ENCODE measurements at places on chromosomes 16 and 17.

- DNase-seq: no peak
Observed at GRCh38 chr17:82348866-82349265, 10.2 kb upstream of the TEX19 start.

- DNase-seq: no peak
Observed at GRCh38 chr17:27398691-27399090, 57.6 kb upstream of the KSR1 start.

DNA sequence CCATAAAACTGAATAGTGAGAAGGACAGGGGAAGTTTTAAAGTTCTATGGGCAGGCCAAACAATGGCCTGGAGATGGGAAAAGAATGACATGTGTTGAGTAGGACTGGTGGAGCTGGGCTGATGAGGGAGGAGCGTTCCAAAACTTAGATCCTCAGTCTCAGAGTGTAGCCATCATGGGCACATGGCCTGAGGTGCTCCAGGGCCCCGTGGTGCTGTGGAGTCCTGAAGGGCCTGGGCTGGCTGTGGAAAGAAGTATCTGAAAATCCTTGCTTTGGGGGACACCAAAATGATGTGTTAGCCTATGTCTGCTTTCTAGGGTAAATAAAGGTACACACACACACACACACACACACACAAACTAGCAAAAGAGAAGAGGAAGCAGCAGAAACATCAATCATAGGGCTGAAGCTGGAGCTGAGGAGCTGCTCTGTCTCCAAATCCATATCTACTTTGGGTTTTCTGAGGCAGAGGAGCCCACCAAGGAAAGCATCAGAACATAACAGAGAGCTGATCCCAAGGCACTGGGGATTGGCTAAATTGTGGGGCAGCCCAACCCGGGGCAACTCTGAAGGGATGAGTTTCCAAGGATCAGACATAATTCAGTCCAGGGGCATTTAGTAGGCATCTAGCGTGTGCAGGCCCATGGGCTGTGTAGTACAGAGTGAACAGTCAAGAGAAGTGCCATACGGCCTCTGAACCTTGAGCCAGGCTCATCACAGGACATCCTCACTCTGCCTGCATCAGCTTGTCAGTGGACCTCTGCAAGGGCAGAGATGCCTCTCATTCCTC is 85.2 kb downstream of the C16orf78 start:
- DNase-seq: no peak

- DNase-seq: no peak
Observed at GRCh38 chr16:3095869-3096268, 3.2 kb downstream of the ZSCAN10 start.

- peak; percentile 54 for DNase-seq
Observed at GRCh38 chr17:2929881-2930533, 133.4 kb downstream of the OR1D5 start.

DNA sequence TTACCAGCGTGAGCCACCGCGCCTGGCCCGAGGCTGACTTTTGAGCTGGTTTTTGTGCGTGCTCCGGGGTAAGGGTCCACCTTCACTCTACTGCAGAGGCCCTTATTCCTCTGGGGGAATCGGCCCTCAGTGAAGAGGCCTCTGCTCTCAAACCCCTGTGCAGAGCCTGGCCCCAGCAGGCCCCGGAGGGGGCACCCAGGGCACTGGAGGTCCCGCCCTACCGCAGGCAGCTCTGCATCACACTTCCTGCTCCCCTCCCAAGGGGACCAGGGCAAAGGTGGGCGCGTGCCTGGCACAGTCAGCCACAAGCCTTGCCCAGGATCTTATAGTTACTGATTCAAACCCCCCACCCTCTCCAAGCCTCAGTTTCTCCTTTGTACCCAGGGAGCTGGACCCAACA is 3.6 kb upstream of the UBE2I start:
- no peak for DNase-seq

DNA sequence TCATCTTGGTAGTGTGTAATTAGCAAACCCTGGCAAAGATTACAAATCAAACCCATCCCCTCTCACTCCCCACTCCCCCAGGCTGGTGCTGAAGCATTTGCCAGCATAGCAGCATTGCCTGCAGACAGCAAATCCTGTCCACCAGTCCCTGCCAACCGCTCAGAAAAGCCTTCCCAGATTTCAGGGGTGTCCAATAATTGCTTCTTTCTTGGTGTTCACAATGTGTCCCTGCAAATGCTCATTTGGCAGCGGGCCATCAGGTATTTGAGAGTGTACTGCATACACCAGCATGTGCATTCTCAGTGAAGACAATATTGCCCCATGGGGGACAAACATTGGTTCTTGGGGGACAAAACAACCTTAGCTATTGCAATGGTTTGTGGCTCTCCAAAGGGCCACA is 28.2 kb downstream of the ORC6 start:
- no peak for DNase-seq

- DNase-seq: no peak
Observed at GRCh38 chr17:52227926-52228325, 69.4 kb upstream of the CA10 start.

- DNase-seq: no peak
Observed at GRCh38 chr16:609316-609715, 19.4 kb downstream of the RAB40C start.

GRCh38 chr17:82788206-82789001 is 36.5 kb downstream of the TBCD start:
- DNase-seq: no peak

- no peak for DNase-seq
Observed at GRCh38 chr16:1613728-1614455, 1.7 kb downstream of the CRAMP1 start.

DNA sequence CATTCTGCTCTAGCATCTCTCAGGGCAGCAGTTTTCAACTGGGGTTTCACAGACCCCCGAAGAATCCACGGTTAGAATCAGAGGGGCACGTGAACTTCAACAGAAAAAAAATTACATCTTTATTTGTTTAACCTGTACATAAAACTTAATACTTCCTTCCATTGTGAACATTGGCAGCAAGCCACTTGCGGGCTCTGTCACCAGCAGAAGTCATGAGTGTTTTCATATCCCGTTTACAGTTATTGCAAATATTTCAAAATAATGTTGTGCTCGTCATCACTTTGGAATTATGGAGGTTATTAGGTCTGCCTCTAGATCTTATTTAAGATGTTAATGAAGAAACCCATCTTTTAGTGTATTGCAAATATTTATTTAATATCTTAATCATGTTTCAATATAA is 109.8 kb downstream of the SDR42E1 start:
- DNase-seq: no peak

DNA sequence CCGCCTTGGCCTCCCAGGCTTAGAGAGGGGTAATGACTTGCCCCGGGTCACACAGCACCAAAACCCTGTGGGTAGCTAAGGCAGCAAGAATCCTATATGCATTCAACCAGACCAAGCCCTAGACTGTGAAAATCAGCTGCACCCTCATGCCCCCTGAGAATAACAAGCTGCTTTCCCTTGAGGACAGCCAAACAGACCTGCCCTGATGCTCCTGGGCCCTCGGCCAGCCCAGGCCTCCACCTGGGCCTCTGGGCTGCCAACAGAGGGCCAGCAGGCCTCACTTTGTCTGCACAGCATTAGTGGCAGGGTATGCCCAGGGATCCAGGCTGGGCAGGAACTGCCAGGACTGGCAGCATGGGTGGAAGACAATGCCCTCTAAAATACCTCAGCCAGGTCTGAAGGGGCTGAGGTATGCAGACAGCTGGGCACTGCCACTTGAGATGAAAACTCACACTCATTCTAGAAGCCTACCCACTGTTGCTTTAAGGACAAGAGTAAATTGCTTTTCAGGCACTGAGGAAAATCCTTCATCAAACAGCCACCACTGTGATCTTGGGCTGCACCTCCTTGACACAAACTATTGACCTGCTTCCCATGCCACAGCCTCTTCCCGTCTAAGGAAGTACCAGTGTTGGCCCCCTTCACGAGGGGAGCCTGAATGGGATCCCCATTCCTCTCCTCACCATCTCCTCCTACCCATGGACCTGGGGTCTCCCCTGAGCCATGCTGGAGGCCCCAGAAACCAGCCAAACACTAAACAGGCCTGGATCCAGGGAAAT is 8.8 kb downstream of the ST3GAL2 start:
- no peak for DNase-seq

DNA sequence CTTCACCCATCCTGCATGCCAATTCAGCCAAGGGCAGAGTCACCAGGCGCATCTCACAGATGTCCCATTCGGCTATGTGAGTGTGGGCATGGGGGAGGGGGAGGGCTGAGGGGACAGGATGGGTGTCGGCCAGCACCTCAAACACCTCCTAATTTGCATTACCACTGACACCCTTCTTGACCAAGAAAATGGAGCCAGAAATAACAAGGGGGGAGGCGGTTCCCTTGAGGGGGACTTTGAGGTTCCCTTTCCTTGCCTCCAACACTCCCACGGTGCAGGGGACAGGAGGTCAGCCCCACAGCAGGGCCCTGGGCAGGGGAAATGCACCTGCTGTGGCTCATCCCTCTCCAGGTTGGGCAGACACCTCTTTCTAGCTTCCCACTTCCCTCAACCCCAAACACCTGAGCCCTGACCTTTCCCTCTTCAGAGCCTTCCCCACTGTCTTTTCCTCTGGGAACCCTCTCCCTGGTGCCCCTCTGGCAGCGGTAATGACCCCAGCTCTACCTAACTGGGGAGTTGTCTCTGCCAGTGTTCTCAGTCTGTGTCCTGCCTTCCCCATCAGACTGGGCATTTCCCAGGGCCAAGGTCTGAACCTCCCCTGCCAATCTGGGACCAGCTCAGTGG is 18.2 kb upstream of the TBX21 start:
- no peak for DNase-seq

DNA sequence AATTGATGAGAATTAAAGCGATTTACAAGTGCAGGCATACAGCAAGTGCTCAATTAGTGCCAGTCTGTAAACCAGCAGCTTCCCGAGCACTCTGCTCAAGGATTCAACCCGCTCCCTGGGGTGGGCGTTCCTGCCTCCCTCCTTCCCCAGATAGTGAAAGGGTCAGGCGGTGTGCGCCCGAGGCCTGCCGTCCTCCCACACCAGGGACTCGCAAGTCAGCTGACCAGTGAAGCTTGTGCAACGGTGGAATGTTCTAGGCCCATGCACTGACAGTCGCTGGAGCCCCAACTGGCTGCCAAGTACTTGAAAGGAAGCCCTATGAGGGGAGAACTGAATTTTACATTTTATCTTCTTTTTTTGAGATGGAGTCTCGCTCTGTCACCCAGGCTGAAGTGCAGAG is 53.5 kb upstream of the PABPN1L start:
- DNase-seq: no peak

DNA sequence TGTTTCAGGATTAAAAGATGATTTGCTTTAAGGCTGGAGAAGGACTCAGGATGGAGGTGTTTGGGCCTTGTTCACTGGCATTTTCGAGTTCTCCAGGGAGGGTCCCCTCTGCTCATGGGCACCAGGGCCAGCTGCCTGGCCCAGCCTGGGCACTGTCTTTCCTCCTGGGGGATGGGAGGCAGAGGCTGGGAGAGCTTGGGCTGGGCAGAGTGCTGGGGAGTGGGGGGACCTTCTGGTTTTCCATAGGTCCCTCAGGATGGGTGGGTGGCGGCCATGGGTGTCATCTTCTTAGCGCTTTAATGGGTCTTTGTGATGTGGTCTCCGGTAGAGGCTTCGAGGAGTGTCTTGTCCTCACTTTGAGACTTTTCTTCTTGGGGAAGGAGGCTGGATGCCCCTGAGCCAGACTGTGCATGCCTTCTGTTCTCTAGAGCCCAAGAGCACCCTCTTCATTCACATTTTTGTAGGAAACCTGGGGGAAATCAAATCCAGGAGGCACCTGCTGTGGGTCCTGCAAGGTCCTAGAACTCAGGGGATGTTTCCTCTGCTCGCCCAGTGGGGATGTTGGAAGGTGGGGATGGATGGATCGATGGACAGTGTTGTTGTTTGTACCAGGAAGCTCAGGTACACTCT is 5.7 kb downstream of the NKD1 start:
- DNase-seq: no peak

- no peak for DNase-seq
Observed at GRCh38 chr16:54459509-54460262, 173.1 kb upstream of the IRX3 start.

DNA sequence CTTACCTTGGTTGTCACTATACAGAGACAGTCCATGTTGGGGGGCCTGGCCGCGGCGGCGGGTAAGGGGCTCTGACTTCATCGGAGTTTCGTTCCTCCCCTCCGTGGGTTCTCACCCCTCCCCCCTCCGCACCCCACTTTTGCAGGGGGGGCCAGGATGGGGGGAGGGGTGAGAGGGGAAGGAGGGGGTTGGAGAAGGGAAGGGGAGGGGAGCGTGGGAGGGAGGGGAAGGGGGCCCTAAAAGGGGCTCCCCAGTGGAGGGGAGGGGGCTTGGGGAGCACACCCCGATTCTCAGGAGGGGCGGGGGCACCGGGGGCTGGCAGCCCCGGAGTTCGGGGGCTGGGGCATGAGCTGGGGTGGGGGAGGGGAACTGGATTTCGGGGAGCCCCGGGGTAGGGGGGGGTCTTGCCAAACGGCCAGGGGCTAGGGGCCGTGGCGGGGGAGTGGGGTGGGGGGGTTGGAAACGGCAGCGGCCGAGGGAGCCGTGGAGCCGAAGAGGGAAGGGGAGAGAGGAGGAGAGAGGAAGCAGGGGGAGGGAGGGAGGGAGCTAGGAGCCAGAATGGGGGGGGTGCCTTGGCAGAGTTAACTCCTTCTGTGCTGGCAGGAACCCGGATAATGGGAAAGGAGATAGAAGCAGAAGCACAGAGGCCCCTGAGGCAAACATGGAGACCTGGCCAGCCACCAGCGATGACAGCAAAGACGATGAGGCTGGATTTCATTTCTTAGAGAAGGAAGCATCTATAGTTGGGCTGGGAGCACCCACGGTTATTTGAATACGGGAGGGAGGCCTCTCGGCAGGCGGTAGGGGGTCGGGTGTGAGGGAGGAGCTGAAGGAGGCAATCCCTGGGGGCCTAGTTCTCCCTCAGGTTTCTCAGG is 2.3 kb downstream of the DLG4 start:
- peak; percentile 39 for DNase-seq

GRCh38 chr17:41301916-41302901 is at the start of gene KRTAP29-1:
Gene KRTAP29-1 (minus strand): TSS chr17:41302851. CDS start chr17:41302851, 0 bp downstream.
- DNase-seq: no peak

GRCh38 chr17:19904412-19904811 is 36.7 kb upstream of the ULK2 start:
- no peak for DNase-seq

DNA sequence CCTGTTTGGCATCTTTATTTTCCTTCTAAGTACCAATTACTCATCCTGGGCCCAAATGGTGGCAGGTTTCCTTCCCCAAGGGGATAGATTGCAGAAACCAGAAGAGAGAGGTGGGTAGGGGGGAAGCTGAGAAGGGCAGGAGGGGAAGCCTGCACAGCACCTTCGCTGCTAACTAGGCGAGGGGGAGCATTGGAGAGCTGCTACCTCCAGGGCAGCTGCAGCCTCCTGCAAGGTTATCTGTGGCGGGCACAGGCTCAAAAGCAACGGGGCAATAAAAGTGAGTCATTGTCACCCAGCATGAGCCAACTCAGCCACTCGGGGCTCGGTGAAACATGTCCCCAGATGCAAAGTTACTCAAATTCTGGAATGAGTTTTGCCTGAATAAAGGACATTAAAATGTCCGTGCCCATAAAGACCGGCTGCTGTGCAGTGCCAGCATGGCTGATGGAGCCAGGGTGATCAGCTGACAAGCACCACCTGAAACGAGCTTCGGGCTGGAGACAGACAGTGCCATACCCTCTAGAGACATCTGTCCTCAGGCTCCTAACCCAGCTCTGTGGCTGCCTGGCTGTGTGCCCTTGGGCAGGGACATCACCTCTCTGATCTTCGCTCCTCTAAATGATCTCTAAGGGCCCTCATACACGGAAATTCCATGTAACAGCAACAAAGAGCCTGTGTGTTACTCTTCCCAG is 68.1 kb upstream of the GRIN2A start:
- no peak for DNase-seq

GRCh38 chr16:720990-721764 is at the start of gene ANTKMT:
Gene ANTKMT (plus strand): TSS chr16:721146. CDS start chr16:721275, 129 bp downstream.
- peak; percentile 92 for DNase-seq

Measured in SHP77 (cell line).